ENCODE measurements at places on chromosomes 5 and 9.

- no peak for DNase-seq
These were observed 79.1 kb downstream of the ZNF618 start for GRCh38 chr9:113955076-113955752.

GRCh38 chr5:172362755-172363154, 79.2 kb upstream of the UBTD2 start:
- no peak for DNase-seq

DNA sequence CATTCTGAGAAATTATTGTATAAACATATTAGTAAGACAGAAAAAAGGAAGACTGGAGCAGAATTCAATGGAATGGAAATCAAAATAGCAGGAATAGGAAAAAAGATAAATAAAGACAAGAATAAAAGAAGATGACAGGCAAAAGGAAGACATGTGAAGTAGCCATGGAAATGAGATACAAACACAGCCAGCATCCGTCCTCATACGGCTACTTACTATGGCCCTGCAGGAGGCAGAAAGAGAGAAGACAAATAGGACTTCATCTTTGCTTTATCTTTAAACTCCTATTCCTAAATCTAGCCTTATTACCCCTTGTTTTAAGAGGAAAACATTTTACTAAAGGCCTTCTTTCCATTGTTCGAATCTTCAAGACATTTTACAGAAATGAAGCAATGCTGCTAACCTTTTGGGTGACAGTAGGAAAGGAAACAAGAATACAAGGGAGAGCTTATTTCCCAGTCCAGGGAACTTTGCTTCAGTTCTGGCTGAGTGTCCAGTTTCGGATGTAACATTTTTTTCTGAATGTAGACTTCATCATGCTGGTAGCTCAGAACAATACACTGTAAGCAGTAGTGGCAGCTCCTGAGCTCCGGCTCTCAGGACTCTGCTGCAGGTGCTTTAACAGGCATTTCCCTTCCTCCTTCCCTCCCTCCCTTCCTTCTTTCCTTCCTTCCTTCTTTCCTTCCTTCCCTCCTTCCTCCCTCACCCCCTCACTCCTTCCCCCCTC, 106.4 kb upstream of the SLC12A2 start:
- no peak for DNase-seq

- DNase-seq, result no peak
These were observed 51.3 kb downstream of the ARHGEF37 start for GRCh38 chr5:149632311-149633251.

DNA sequence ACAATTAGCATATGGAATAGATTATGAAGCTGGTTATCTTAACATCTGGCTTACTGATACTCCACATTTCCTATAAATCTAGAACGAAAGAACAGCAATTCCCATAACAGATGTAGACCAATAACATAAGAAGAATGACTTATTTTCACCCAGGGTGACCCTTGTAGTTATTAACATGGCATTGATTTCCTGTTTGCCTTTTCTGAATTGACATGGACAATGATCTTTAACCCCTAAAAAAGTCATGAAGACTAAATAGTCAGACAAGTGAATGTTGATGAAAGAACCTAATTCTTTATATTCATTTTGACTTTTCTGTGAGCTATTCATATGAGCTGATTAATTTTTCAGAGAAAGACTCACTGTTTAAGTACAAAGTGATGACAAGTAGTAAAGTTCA, 175.3 kb upstream of the CD180 start:
- DNase-seq, result no peak

- no peak for DNase-seq
These were observed 17.0 kb upstream of the AUH start for GRCh38 chr9:91378695-91379127.

GRCh38 chr5:111171-111570, 19.2 kb downstream of the PLEKHG4B start:
- DNase-seq, result no peak

DNA sequence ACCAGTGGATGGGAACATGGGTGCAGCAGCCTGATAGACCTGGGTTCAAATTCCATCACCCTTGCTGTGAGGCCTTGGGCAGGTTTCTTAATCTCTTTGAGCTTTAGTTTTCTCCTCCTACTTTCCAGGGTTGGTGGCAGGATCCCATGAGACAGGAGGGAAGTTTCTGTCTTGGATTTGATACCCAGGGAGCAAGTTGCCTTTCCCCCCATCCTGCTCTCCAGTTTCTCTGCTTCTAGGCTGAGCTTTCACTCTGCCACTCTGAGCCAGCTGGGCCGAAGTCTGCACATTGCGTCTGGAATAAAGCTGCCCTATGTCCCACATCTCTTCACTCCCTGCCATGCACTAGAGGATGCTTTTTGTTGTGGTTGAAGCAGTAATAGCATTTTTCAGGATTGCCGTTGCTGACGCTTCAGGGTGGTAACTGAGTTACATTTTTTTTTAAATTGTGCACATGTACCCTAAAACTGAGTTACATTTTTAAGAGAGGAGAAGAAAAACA, 40.5 kb upstream of the ANGPTL2 start:
- DNase-seq, result no peak

DNA sequence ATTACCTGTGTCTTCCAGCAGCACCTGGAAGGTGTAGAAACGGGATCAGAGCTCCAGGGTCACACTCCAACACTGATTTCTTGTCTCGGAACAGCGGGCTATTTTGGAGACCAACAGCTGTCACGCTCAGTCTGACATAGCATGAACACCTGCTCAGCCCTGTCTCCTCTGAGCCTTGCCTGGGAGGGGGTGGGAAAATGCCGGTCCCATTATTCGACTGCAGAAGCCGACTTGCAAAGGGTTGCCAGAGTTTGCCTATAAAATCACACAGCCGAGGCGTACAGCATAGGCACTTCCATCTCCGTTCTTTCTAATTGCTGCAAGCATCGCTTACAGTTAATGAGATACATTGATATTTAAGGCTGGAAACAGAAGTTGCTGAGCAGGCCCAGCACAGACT, 300.8 kb upstream of the MSX2 start:
- no peak for DNase-seq

DNA sequence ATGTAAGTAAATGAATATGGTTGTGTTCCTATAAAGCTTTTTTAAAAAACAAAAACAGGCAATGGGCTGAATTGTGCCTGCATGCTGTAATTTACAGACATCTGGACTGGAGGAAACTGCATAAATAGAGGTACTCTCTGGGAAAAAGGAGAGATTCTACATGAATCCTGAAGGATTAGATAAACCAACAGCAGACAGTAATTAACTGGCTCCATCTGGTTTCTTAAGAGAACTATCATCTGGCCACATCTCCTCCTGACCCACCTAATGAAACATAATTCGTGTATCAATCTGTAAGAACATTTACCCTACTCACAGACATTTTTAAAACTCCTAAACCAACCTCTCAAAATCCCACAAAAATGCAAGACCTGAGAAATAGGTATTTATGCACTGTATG, 528.1 kb upstream of the ST8SIA4 start:
- no peak for DNase-seq

- DNase-seq, result no peak
These were observed 148.2 kb upstream of the PLPPR1 start for GRCh38 chr9:100880284-100880683.

DNA sequence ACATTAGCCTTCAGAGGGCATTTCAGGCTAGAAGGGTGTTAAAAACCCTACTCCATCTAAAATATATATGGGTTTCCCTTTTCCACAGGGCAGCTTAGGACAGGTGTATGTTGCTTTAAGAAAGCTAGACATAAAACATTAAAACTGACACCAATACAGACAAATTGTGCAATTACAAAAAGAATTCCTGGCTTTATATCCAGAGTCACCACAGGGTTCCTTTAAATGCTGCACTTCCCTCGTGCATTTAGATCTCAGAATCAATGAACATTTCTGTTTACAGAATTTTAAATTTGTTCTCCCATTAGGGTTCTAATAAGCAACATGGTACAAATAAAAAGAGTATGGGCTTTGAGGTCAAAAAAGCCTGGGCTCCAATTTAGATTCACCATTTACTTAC, 170.2 kb downstream of the MAPKAP1 start:
- no peak for DNase-seq

- DNase-seq, result no peak
These were observed 14.1 kb downstream of the ADRB2 start for GRCh38 chr5:148840531-148840930.

All from activated T-cell treated with anti-CD3 and anti-CD28 coated beads for 48 hours (primary cell).